CD4-positive, alpha-beta memory T cell (primary cell): ENCODE measurements at places on chromosomes 1 and 21. TPM values are rescaled to one million over a fixed set of nuclear protein-coding genes. Genes with fewer than 3 reads are reported as not detected.

- DNase-seq: no peak
These were observed 55.4 kb downstream of the TMCO4 start for GRCh38 chr1:19744335-19744743.

GRCh38 chr1:109498161-109498801 lies 4.4 kb downstream of the CYB561D1 start:
- DNase-seq: no peak

GRCh38 chr1:159900755-159901360 lies 893 bp upstream of the CFAP45 start:
- no peak for DNase-seq

DNA sequence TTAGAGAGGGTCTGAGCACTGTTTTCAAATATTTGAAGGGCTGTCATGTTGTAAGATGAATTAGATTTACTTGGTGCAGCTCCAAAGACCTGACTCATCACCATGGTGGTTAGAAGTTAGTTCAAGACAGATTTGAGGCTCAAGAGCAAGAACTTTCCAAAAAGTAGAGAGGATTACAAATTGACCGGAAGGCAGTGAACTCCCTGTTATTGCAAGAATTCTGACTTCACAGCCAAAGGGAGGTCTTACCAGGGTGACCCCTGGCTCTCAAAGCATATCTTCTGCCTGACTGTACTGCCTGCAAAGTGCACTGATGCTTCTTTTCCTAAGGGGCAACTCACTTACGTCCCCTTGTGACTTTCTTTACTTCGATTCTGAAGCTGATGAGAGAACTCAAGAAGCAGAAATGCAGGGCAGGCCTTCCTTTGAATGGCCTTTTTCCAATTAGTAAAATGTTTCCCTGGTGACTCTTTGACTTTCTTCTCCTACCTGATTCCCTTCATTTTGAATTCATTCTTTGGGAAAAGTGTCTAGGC lies 86.4 kb downstream of the NAV1 start:
- DNase-seq: no peak

DNA sequence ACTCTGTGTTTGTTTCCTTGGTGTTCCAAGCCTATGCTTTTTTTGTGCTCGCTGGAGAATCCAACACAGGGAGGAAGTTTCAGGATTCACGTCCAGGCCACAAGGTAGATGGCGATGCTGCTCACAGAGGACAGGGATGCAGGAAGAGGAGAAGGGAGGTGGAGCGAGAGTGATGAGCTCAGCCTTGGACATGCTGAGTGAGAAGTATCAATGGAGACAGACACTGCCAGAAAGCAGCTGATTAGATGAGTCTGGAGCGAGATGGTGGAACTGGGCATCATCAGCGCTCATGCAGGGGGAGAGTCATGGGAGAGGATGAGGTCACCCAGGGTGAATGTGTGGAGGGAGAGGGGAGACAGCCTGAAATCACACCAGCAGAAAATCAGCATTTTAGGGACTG lies 110.0 kb downstream of the GLUL start:
- no peak for DNase-seq

DNA sequence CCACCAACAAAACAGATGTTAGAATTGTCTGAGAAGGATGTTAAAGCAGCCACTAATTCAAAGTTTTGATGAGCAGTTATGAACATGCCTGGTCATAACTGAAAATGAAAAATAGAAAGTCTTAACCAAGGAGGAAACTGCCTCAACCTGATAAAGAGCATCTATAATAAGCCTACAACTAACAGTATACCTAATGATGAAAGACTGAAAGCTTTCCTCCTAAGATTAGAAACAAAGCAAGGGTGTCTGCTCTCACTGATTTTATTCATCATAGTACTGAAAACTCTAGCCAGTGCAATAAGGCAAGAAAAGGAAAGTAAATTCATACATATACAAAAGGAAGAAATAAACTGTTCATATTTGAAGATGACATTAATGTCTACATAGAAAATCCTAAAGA lies 82.0 kb downstream of the KCNK1 start:
- DNase-seq: no peak

- DNase-seq: no peak
These were observed 73.9 kb upstream of the TNFSF4 start for GRCh38 chr1:173280899-173281660.

GRCh38 chr1:54477153-54477561 lies 70.9 kb upstream of the ACOT11 start:
- no peak for DNase-seq

DNA sequence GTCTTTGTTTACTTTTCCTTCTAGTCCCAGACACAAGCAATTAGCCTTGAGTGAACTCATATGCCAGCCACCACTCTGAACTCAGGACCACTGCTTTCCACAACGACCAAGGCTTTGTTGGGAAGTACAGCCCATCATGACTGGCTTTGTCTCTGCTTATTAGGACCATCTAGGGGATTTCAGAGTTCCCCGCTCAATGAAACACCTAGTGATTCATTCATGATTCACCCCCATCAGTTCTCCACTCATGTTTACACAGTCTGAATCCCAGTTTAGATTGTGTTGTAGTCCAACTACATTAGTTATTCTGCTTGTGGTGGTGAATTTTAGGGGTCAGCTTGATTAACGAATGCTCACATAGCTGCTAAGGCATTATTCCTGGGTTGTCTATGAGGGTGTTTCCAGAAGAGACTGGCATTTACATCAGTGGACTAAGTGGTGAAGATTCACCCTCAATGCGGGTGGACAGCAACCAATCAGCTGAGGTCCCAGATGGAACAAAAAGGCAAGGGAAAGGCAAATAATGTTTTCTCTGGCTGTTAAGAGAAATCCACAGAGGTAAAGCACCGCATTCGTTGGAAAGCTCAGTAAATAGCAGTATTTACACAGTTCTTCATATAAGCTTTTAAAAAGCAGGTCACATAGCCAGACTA lies 122.7 kb downstream of the RGS21 start:
- DNase-seq: no peak

GRCh38 chr1:209899948-209900347 lies 38.1 kb upstream of the SYT14 start:
- DNase-seq: no peak

DNA sequence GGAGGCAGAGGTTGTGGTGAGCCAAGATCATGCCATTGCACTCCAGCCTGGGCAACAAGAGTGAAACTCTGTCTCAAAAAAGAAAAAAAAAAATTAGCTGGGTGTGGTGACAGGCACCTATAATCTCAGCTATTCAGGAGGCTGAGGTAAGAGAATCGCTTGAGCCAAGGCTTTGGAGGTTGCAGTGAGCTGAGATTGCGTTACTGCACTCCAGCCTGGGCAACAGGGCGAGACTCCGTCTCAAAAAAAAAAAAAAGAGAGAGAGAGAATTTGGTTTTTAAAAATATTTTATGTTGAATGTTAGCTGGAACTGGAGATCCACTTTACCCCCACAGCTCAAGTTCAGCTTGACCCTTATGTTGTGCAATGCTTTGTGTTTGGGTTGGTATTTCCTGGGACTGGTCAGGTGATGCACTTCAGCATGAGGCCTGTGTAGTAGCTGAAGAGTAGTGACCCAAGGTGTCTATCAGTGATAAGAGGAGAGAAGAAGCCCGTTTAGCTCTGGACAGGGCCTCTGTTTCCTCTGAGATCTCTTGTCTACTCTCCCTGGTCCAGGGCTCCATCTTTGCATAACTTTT lies 36.8 kb upstream of the MACF1 start:
- no peak for DNase-seq

- no peak for DNase-seq
These were observed 78.4 kb downstream of the CD58 start for GRCh38 chr1:116492358-116492811.

GRCh38 chr1:69572921-69573320 lies 5.2 kb downstream of the LRRC7 start:
- DNase-seq: no peak

The FCRL2 gene
- total RNA-seq: not detected

The SPRR1A gene
- total RNA-seq: not detected

The OR2L3 gene
- 0.17 TPM for total RNA-seq

The FAM177B gene
- total RNA-seq: 0.79 TPM

The HSF2BP gene
- total RNA-seq: 0.39 TPM

The TMEM82 gene
- not detected for total RNA-seq
